CD4-positive, alpha-beta T cell treated with Interleukin-6 at 100 ng/mL for 8 hours (primary cell): ENCODE measurements at places on chromosomes 6 and 20.
A peak's percentile ranks its signal among the peaks of the same experiment; 100 is the strongest.

DNA sequence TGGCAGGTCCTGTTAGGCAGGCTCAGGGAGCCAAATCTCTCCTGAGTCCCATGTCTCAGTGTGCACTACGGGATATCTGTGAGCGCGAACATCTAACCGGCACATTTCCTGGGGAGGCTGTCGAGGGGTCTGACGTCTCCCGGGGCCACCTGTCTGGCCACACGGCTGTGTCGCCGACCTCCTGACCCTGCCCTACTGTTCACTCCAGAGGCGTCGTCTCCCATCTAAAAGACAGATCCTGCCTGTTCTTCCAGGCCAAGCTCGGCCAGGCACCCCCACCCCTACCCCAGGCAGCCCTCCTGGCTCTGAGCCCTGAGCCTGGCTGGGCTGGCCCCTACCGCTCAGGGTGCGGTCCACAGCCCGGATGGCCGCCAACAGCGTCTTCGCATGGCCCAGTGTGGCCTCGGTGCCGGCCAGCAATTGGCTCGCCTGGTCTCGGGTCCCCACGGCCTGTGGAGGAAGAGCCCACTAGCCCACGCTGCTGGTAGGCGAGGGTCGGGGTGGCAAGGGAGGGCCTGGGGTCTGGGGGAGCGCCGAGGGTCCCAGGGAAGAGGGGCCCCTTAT, 16.6 kb downstream of the ADRM1 start:
- DNase-seq, result no peak

- no peak for DNase-seq
Observed at GRCh38 chr6:17212546-17213371, 68.4 kb upstream of the RBM24 start.

DNA sequence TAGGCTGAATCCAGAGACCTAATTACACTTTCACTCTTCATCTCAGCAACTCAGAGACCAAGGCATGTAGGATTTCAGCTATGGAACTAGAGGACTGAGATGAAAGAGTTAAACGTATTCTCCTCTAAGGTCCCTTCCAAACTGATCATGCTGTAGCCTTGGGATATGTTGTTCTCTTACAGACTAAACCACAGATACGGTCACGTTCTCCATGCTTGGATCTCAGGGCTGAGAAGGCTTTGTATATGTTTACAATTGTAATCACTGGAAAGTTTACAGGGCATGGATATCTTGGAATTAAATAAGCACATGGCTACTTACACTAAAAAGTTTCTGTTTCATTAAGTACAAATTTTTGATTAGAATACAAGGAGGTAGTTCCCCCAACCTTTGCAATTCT, 50.1 kb downstream of the PKIB start:
- DNase-seq, result no peak

DNA sequence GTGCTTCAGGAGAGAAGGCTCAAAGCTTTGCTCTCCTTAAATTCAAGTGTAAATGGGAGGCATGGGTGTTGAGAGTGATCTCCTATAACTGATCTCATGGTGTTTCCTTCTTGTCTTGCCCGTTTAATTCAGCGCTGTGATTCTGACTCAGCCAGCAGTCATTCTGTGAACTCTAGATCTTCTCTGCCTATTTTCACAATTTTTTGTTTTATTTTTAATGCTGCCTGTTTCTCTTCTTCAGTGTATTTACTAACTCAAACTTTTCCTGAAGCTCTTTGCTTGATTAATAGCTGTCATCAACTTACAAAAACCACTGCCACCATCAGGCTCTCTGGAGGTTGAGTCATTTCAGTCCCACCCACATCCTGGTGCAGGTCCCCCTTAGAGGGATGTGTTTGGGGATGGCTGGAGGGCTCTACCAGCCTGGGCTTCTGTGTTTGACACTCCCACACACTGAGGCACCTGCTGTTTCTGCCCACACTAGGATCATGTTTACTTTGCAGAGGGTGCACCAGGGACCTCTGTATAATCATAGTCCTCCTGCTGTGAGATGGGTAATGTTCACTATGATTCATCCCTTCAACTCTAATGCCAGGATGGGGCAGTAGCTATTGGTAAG, 94.0 kb downstream of the SHLD1 start:
- DNase-seq, result peak; percentile 47

- DNase-seq, result no peak
Observed at GRCh38 chr6:151442371-151442770, 9.6 kb downstream of the RMND1 start.

DNA sequence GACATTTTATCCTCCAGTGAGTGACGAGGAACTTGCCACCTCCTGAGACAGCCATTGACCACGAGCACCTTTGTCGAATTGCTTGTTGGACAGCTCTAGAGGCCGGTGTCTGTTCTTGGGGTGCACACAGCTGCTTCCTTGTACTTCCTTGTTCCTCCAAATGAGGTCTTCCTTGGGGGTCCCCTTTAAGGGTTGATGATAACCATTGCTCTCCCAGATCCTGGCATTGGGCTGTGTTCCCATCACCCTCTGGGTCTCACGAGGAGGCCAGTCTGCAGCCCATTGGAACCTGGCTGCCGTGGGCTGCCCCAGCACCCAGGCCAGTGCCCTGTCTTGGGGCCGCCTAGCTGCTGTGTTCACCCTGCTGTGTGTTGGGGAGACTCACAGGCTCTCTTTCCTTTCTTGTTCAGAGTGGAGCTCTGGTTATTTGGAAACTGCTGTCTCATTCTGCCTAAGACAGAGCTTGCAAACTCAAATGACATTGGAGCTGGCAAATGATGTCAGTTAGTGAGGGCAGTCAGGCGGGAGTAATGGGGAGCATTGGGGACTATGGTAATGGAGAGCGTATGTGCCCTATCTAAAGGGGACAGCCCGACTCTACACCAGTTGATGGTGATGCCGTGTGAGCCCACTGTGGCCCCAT, 25.7 kb downstream of the PPP1R16B start:
- DNase-seq, result no peak

DNA sequence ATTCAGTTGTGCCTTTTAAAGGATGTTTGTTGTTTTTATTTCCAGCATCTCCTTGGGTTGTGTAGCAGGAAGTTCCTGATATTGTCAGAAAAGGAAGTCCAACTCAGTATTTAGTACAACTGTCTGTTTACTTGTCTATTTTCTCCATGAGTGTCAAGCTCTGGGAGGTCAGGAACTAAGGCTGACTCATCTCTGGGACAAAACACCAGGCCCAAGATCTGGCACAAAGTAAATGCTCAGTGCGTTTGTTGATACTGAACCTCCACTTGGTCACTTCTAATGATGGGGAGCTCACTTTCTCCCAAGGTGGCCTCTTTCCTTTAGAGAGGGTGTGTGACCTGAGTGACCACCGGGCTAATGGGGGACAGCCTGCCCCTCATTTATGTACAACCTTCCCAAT, 12.6 kb upstream of the PIGU start:
- no peak for DNase-seq

DNA sequence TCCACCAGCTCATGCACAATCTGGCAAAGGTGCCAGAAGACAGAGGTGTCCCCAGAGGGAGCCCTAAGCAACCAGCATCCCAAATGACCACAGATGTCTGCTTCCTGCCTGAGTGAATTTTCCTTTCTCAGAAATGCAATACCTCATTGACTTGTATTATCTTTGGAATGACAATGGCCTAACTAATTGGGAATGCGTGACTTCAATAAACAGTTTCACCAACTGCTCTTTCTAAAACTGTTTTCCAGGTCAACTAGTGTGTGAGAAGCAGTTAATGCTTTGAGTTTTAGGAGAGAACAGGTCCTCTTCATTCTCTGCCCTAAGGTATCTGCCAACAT, 108.9 kb upstream of the SNX9 start:
- DNase-seq, result no peak

GRCh38 chr20:16434062-16434664, 139.1 kb downstream of the KIF16B start:
- peak; percentile 4 for DNase-seq

GRCh38 chr20:44706301-44707017, 8.7 kb upstream of the CCN5 start:
- DNase-seq, result no peak

DNA sequence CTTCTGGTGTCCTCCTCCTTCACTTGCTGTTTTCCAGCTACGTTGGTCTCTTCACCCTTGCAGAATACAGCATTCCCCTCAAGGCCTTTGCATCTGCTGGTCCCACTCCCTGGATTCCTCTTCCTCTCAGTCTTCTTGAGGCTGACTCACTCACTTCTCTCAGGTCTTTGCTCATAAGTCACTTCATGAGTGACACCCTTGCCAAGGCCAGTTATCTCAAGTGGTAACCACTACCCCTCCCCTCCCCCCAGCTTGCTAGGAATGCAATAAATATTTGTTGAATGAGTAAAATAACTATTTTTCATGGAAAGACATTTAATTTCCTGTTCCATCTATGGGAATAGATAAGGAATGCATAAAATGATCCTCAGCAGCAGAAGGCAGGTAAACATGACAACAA, 131.7 kb downstream of the PLCB4 start:
- no peak for DNase-seq

DNA sequence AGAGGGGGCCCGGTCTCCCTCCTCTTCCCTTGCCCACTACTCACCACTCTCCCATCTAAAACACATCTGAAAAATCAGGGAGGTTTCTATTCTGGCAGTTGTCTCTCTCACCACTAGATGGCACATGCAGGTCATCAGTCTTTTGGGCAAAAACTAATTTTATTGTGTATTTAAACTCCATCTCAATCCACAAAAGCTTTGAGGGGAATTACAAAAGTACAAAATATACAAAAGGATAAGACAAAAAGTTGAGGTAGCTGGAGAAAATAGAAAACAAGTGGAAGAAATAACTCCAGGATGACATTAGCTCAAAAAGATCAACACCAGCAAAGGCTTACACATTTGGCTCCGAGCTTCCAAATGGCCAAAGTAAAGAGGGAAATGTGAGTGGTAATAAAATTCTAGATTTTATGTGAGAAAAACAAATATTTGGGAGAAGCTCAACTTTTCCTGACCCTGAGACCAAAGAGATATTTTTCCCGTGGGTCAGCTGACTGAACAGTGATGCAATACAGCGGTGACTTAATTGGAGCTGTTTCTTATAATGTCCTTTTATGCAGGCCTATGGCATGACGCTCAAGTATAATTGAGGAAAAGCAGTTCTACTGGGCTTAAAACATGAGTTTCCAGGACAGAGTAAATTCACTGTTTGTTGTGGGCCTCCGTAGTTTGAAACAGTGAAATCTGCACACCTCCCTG, 79.8 kb upstream of the CHD6 start:
- peak; percentile 25 for DNase-seq

DNA sequence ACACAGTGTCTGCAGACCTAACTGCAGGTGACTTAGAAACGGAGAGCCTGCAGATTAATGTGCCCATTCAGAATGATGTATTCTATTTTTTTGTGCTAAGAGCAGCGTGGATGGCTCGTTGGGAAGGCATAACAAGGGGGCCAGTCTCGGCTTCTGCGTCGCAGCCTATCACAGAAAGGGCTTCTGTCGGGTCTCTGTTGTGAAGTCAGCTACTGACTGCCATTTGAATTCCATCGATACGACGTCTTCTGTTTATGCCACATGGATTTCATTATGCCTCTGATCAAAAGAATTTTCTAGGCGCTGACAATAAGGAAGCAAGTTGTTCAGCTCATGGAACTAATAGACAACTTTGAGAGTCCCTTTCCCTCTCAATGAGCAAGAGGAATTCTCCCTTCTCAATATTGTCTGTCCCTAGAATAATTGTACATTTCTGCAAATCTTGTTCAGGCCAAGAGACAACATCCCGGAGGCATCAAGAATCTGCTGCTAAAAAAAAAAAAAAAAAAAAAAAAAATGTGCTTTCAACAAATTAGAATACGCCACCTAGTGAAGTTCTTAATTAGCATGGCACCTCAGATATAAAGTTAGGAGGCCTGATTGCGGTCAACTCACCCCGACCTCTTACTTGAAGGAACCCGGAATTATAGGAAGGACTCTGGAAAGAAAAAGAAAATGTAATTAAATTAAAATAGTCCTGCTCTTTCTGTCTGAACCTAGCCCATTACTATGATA, 223.9 kb downstream of the TSHZ2 start:
- no peak for DNase-seq

GRCh38 chr6:88725111-88725975, 238.1 kb downstream of the RNGTT start:
- no peak for DNase-seq

DNA sequence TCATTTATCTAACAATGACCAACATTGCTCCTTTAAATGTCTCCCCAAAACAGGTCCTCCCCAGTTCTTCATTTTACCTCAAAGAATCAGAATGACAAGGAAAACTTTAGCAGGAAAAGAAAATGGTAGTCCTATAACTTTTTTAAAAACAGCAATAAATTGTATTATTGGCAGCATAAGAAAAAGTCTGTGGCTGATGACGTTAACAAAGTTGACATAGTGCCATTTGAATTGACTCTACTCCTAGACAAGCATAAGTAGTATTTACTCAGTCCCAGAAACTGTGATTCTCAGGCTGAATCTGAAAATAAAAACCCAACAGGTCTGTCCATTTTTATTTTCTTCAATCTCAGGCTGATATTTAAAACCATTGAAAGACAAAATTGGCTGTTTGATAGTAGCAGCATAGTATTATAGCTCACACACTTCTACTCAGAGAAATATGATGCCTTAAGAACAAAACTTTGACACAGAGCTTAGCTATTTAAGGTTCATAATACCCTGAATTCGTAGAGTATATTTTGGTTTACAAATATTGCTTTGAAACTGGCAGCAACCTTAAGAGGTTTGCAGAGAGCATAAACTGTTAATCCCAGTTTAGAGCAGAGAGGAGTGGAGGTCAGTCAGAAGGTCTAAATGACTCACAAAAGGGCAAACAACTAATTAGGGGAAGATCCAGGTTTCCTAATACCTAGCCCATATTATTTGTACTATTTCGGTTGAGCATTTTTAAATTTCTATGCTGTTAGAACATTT, 35.0 kb upstream of the TENT5A start:
- no peak for DNase-seq

DNA sequence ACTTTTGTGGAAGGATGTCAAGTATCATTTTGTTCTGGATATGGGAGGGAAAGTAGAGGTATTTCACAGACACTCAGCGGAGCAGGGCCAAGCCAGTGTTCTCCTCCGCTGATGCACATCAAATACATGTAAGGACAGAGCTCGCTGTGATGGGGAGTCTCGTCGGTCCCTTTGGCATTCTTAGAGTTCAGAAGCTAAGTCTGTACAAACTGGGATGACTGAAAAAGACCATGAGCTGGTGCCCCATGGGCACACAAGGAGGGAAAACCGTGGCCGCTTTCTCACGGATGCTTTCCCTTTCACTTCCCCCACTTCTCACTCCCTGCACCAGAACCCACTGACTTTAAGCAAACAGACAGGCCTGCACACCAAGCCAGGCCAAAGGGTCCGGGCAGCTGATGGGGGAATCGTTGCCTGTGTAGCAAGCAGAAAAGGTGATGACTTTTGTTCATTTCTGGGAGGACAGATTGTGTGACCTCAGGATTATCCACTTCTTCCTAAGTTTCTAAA, 27.7 kb upstream of the MPC1 start:
- DNase-seq, result no peak

GRCh38 chr6:29014729-29015608, 9.9 kb upstream of the ZNF311 start:
- DNase-seq, result no peak

GRCh38 chr20:11375966-11376365, 541.7 kb upstream of the BTBD3 start:
- DNase-seq, result no peak
